ENCODE measurements at places on chromosomes 5 and 9. TPM values are rescaled to one million over a fixed set of nuclear protein-coding genes. Genes with fewer than 3 reads are reported as not detected.

MCC gene
- total RNA-seq: 8.7 TPM

PRR7 gene
- total RNA-seq: 41.0 TPM

LCN12 gene
- total RNA-seq: not detected

BASP1 gene
- 5.9 TPM for total RNA-seq

KCNV2 gene
- not detected for total RNA-seq

PCDHGA12 gene
- total RNA-seq: 0.80 TPM

PIP5K1B gene
- total RNA-seq: not detected

ZNF189 gene
- 8.8 TPM for total RNA-seq

SLC12A7 gene
- total RNA-seq: 23.5 TPM

FBP1 gene
- not detected for total RNA-seq

STKLD1 gene
- 0.41 TPM for total RNA-seq

KIF4B gene
- total RNA-seq: 0.03 TPM

ROPN1L gene
- 3.9 TPM for total RNA-seq

CDC37L1 gene
- total RNA-seq: 31.4 TPM

MOB3B gene
- not detected for total RNA-seq

FGFR4 gene
- total RNA-seq: 9.3 TPM

NUDT2 gene
- 37.5 TPM for total RNA-seq

SPINK6 gene
- total RNA-seq: not detected

TAF11L10 gene
- not detected for total RNA-seq

DRD1 gene
- not detected for total RNA-seq

KIF24 gene
- 4.6 TPM for total RNA-seq

TAF1L gene
- 0.04 TPM for total RNA-seq

SARDH gene
- total RNA-seq: 0.08 TPM

UBE2R2 gene
- total RNA-seq: 15.2 TPM

GALNT12 gene
- 5.4 TPM for total RNA-seq

CCL28 gene
- 12.3 TPM for total RNA-seq

SVEP1 gene
- 0.98 TPM for total RNA-seq

FRRS1L gene
- total RNA-seq: not detected

OTP gene
- not detected for total RNA-seq

SPATA31D4 gene
- not detected for total RNA-seq

SEC61B gene
- 73.2 TPM for total RNA-seq

IRX1 gene
- total RNA-seq: 4.2 TPM

PCDHGA4 gene
- 2.0 TPM for total RNA-seq

IRGM gene
- total RNA-seq: not detected

GGTA1 gene
- total RNA-seq: not detected

NUTM2G gene
- not detected for total RNA-seq

GARIN3 gene
- not detected for total RNA-seq

GAS1 gene
- total RNA-seq: 1.4 TPM

ZNF454 gene
- total RNA-seq: 1.4 TPM

HAVCR2 gene
- 1.2 TPM for total RNA-seq

ARSI gene
- total RNA-seq: 0.26 TPM

SLC28A3 gene
- not detected for total RNA-seq

CDX1 gene
- not detected for total RNA-seq

MYMK gene
- not detected for total RNA-seq

ZDHHC11B gene
- total RNA-seq: 0.05 TPM

TARS1 gene
- 419 TPM for total RNA-seq

SWI5 gene
- 47.0 TPM for total RNA-seq

CACNA1B gene
- not detected for total RNA-seq
